NCI-H1694 treated with DMSO at 0.1 percent for 48 hours (cell line): ENCODE measurements at places on chromosomes 2 and 18.

- no peak for DNase-seq
These were observed 8.6 kb downstream of the MREG start for GRCh38 chr2:216004697-216005283.

GRCh38 chr2:33583194-33583938 is 15.7 kb downstream of the FAM98A start:
- peak; percentile 53 for DNase-seq

- no peak for DNase-seq
These were observed 49.1 kb downstream of the KIAA2012 start for GRCh38 chr2:202122163-202122540.

DNA sequence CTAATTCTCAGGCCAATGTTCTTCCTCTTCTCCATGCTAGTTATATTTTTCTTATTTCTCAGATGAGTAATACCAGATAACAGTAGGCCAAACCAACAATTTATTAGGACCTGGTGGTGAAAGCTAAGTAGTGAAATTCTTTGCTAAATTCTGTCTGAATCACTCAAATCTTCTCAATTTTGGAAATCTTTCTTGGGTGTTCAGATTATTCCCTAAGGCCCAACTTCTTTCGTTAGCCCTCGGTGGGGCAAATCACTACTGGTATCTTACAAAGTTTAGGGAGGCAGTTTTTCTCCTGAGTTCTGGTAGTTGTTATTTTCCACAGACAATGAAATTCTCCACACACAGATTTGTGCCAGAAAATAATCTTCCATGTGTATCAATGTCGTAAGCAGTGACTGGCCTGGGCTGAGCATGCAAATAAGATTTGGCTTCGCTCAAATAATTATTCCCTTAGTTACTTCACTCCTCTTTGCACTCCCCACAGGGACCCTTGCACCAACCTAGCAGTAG is 443.5 kb upstream of the SLC14A2 start:
- no peak for DNase-seq

GRCh38 chr2:132641819-132642218 is 28.2 kb downstream of the LYPD1 start:
- DNase-seq, result no peak

DNA sequence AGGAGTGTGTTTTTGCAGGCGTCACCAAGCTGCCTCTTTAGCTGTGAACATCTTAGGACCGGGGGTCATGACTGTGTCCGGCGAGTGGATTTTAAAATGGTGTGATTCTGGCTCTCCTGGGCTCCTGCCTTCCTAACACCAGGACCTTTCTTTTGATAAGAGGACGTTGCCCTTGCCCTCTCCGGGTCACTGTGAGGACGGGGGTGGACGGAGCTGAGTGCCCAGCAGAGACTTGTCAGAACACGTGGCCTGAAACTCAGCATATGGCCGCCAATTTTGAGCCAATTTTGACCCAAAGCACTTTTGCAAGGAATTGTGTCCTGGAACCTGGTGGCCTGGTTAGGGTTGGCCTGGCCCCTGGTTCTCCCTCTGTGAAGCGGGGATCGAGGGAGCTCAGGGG is 40.2 kb downstream of the RTP5 start:
- no peak for DNase-seq

GRCh38 chr2:181937473-181937872 is 45.9 kb downstream of the ITPRID2 start:
- no peak for DNase-seq

DNA sequence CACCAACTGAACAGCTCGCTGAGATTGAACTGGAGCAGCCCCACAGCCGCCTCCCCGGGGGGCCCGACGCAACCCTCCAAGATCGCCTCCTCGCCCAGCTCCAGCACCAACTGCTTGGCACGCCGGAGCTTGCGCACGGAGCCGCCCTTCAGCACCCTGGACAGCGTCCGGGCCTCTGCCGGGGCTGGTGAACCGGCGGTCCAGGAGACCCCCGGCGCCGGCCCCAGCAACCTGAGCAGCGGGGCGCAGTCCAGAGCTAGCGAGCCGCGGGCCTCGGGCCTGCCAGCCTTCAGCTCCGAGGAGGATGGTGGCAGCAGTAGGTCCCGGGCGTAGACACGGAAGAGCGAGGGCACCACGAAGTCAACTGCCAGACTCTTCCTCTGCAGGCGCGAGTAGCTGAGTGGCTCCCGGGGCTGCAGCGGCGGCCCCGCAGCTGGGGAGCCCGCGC is 1.2 kb downstream of the ALK start:
- DNase-seq, result no peak

- DNase-seq, result no peak
These were observed 156.7 kb downstream of the SLC4A3 start for GRCh38 chr2:219784178-219784577.

DNA sequence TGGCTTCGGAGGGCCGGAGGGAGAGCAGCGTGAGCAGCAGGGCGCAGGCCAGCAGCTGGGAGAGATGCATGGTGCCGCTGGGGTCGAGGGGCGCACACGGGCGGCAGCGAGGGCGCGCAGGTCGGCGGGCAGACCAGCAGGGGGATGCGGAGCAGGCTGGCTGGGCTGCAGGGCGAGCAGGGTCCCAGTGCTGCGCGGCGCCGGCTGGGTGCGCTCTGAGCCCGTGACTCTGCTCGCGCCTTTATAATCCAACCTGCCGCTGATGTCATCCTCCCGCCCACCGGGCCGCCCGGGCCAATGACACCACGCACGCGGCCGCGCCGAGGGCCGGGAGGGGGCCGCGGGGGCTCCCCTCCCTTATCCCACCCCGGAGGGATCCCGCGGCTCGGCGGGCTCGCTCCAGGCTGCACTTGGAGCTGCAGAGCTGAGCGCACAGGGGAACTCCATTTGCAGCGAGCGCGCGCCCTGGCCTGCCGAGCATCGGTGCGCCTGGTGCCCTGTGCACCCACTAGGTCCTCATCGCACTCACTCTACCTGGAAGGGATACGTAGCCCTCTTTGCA is at the start of gene NPPC:
Gene NPPC, minus strand, starts transcription at position 217 of the 562 bp plus-strand sequence. Its CDS starts 147 bp downstream, at position 70.
- peak; percentile 75 for DNase-seq

DNA sequence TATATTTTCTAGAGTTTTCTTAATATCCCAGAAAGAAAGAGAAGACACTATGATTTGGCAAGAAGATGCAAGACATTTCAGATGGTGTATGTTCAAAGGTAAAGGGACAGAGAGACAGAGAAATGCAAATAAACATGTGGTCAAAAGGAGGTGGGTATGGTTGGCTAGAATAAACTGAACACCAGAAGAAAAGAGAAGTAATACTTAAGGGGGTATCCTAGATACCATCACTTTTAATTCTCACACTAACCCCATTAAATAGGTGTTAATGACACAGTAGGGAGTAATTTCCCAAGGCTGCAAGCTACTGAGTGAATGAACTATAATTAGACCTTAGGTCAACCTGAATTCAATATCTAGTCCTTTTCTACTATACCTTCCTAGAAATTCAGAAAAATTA is 111.2 kb upstream of the CD226 start:
- no peak for DNase-seq

DNA sequence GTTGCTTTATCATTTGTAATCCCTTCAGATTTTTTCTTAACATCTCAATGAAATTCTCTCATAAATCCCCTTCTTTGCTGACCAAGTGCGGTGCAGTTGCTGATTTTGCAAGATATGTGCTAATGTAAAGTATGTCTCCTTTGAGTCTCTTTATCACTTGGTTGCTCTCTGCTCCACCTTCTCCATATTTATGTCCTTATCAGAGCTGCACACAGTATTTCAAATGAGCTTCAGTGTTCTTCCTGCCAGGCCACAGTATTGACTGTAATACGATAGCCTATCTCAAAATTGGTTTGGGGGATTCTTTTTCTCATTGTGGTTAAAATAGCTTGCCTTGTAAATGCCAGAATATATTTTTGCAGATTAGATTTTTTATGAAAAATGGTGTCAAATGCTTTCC is 32.2 kb downstream of the MAIP1 start:
- peak; percentile 12 for DNase-seq

- DNase-seq, result no peak
These were observed 251.0 kb upstream of the HDAC4 start for GRCh38 chr2:239651859-239652258.

GRCh38 chr2:69992310-69993047 is 31.0 kb upstream of the ASPRV1 start:
- no peak for DNase-seq

DNA sequence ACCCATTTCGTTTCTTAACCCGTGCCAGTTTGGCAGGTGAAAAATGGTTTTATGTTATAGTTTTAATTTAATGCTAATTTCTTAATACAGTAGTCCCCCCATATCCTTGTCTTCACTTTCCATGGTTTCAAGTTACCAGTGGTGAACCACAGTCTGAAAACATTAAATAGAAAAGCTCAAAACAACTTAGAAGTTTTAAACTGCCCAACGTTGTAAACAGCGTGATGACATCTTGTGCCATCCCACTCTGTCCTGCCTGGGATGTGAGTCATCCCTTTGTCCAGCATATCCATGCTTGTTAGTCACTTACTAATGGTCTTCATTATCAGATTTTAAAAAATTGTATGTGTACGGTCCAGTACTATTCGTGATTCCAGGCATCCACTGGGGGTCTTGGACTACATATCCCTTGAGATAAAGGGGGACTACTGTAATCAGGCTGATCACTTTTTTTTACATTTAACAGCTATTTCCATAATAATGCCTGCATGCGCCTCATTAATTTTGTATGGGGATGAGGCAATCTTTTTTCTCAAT is 31.9 kb downstream of the SLC66A3 start:
- no peak for DNase-seq

DNA sequence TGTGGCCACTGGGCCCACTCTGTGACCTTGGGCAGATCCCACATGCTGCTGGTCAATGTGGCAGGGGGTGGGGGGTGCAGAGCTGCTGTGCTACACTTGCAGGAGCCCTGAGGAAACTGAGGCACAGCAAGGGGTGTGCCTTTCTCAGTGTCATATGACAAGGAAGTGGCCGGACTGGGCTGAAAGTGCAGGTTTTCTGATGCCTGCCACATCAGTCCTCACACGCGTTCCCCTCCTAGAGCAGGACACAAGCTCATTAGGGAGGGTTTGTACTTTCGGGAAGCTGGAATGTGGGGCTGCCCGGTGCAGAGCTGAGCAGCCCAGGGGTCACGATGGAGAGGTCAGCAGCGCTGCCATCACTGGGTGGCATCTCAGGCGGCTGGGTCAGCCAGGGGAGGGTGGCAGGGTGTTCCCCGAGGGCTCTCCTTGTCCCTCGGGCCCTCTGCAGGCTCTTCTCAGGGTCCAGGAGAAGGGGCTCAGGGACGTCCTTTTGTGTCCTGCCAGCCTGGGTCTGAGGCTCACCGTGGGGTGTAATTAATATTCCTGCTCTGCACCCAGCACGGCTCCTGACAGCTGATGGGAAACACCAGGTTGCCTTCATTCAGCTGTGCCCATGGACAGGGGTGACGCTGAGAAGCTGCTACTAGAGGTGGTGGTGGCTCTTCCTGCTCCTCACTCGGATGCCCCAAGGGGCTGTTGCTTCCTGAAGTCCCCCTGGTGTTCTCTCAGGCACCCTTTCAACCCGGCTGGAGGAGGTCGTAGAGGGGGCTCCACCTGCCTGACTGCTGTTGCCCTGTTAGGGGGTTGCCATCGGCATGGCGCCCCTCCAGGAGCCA is 62.1 kb upstream of the HDAC4 start:
- no peak for DNase-seq

- DNase-seq, result no peak
These were observed 126.7 kb upstream of the COPS8 start for GRCh38 chr2:236959036-236959435.

DNA sequence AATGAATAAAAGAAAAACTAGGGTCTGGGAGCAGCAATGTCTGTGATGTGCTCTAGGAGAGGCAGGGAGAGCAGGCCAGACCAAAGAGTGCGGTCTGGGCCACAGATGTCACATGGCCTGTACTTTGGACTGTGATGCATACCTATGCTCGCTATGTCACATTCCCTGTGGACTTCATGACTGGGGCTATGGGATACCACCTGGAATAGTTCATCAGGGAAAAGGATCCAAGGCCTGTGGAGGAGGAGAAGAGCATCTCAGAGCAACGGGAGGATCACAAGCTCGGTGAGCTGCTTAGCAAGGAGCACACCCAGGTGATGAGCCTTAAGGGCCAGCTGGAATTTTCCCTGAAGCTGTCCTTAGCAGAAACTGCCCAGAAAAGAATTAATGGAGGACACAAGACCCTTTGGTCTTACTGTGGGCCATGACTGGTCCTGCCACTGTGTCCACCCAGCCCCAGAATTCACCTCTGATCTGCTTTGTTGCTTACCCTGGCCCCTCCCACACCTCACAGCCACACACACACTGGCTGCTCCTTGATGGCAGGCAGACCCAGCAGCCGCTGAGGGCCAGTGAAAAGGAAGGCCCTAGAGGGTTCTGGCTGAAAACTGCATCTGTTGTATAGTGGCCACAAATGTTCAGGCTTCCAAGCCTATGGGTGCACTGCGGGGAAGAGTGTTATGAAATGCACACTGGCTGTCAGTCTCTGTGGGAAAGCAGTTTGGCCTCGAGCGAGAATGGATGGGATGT is 25.3 kb upstream of the GCC2 start:
- DNase-seq, result no peak

GRCh38 chr2:64923385-64923710 is 65.9 kb upstream of the SLC1A4 start:
- no peak for DNase-seq

- DNase-seq, result peak; percentile 64
These were observed 110.1 kb downstream of the MAIP1 start for GRCh38 chr2:200065477-200065876.

GRCh38 chr18:47204908-47205522 is 28.9 kb upstream of the IER3IP1 start:
- peak; percentile 3 for DNase-seq

GRCh38 chr18:33316146-33316587 is 124.4 kb downstream of the CCDC178 start:
- no peak for DNase-seq

DNA sequence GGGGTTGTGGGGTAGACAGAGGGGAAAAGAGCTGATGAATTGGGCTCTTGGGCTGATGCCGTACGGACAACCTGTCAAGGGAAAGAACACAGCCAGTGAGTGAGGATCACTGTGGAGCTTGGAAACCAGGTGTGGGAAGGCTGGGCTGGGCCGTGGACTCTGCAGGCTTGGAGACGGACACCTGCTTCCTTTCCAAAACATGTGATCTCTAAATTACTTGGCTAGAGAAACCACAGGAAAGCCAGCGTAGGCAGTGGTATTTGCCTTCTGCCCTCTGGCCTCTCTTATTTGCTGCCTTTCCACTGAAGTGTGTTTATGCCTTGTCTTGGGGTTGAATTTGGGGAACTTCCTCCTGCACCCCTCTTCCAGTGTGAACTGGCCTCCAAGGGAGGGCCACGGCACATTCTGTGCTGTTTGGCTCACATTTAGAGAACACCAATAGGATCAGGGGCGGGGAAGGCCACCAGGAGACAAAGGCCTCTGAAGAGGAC is 267.7 kb downstream of the PRKCE start:
- DNase-seq, result no peak

GRCh38 chr2:31378791-31379501 is 35.6 kb downstream of the XDH start:
- DNase-seq, result no peak

- DNase-seq, result no peak
These were observed 85.6 kb downstream of the NCOA1 start for GRCh38 chr2:24576617-24577016.

- no peak for DNase-seq
These were observed 150.1 kb upstream of the CCDC150 start for GRCh38 chr2:196489371-196489770.

GRCh38 chr2:59389240-59389639 is 1148.1 kb upstream of the FANCL start:
- DNase-seq, result no peak

- DNase-seq, result no peak
These were observed 338.3 kb downstream of the GULP1 start for GRCh38 chr2:188629753-188630527.
